MV-4-11 (cell line): ENCODE measurements at places on chromosomes 13 and 19.

- DNase-seq: peak; percentile 45
These were observed 25.9 kb upstream of the SLC46A3 start for GRCh38 chr13:28744656-28745055.

GRCh38 chr13:98919566-98919965 lies 58.3 kb downstream of the DOCK9 start:
- no peak for DNase-seq

DNA sequence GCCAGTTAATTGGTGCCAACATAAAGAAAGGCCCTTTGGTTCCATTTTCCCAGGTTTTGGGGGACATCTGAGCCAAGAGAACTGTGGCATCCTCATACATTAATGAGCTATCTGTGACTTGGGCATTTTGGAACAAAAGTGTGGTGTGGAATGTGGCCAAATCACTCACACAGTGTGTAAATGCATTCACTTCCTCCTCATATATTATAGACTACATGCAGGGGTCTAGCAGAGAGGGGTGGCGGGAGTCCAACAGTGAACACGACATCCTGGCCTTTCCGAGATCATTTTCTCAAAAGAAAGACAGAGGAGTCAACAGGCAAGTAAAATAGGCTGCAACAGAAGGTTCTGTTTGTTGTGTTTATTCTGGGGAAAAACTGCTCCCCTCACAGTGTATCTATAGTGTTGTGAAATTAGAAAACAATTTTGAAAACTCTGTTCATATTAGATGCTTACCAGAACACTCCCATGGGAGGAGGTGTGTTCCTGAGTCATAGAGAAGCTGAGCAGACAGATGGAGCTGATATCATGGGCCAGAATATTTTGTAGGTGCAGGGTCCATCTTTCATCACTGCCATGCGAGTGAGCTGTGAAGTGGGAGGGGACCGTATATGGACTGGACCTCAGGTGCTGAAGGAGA lies 36.9 kb downstream of the PABPC3 start:
- no peak for DNase-seq

GRCh38 chr19:2043961-2044708 lies 6.9 kb downstream of the MKNK2 start:
- no peak for DNase-seq

DNA sequence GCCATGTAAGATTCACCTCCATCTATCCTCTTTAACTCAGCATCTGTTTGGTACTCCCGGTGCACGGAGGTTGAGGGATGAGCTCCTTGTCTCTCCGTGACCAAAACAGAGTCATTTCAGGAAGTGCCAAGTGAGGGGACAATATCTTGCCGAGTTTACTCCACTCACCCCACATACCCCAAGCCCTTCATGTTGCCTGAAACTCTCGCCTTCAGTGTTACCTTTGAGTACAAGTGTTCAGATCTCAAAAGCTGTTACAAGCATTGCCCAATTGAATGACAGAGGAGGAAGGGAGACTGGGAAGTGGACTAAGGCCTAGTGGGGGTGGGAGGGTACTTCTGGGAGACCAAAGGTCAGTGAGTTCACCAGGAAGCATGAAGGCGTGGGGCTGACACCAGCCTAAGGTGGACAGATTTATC lies 6.0 kb upstream of the SIGLEC12 start:
- DNase-seq: peak; percentile 82

DNA sequence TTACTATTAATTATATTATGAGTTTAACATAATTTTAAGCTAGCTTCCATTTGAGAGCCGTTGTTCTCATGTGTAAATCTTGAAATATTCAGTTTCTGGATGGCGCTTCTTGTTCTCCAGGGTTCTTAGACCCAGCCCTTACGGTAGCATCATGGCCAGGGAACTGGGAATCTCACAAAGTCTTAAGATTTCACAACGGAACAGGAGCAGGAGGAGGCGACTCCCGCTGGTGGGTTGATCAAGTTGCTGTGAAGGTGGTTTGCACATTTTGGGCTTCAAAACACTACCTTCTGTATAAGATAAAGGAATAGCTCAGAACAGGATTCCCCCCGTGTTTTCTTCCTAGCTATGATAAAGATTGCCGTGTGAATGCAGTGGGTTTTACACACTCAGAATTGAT lies 2.8 kb downstream of the NAXD start:
- DNase-seq: no peak
